ENCODE measurements at places on chromosomes 12 and 14. TPM values are rescaled to one million over a fixed set of nuclear protein-coding genes. Genes with fewer than 3 reads are reported as not detected.

DNA sequence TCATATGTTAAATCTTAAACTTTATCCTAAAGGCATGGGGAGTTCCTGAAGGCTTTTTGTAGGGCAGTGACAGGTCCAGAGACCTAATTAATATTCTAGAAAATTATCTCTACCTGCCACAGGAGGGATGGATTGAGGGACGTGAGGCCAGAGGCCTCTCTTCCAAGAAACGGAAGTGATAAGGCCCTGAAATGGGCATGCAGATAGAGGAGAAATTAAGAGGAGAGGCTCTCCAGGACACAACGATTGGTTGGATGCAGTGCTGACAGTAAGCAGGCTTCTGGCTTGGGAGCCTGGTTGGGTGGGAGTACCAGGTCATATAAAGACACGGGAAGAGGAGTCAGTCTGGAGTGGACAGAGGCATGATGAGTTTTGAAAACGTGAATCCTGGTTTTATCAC is 3.1 kb upstream of the BORCS5 start:
- H3K27ac ChIP-seq: peak overlapping the region; percentile 15
- no peak for DNase-seq
- peaks cover 7% of the 10 kb centered on the region for H3K27me3 ChIP-seq
- peaks cover 28% of the 10 kb centered on the region for H3K4me1 ChIP-seq

DNA sequence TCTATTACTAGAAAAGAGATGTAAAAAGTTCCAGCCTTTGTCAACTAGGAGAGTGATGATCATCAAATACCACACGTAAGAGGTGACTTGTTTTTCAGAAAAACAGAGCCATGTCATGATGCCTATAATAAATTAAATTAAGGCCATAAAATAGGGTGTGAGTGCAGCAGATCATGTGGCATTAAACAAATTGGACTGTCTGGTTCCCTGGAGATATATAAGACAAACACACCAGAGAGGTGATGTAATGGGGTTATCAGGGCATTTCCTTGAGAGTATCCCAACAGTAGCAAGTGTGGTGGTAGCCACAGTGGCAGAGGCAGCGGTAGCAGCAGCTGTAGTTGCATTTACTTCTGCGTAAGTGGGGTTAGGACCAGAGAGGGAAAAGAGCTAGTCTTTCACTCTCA is 14.6 kb upstream of the GALNT6 start:
- no peak overlapping the region for H3K4me3 ChIP-seq
- H3K36me3 ChIP-seq: no peaks in the 10 kb centered on the region
- no peaks in the 10 kb centered on the region for H3K4me1 ChIP-seq
- H3K27ac ChIP-seq: no peak overlapping the region

DNA sequence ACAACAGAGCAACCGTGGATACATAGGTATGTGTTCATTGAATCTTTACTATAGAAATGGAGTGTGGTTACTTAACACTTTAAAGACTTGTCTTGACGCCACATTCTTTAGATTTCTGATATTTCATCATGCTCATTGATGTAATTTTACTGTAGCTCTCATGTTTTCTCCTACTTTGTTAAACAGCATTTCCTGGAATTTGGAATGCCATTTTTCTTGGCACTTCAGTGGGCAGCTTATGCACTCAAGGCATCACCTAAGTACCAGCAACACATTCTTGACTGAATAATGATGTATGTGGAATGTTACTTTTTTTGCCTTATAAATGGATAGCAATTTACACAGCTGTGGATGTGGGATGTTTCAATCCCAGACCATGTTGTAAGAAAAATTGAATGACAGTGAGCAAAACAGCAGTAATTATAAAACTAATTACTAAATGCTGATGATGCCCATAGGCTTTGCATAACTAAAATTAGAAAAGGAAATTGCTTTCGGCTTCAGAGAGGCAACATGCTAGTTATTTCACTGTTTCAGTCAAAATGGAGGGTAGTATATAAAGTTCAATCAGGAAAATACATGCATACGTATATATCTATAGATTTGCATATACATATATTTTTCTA is 298.5 kb downstream of the NPAS3 start:
- no peaks in the 10 kb centered on the region for H3K36me3 ChIP-seq
- DNase-seq: no peak
- no peaks in the 10 kb centered on the region for H3K4me1 ChIP-seq
- H3K27ac ChIP-seq: no peak overlapping the region

DNA sequence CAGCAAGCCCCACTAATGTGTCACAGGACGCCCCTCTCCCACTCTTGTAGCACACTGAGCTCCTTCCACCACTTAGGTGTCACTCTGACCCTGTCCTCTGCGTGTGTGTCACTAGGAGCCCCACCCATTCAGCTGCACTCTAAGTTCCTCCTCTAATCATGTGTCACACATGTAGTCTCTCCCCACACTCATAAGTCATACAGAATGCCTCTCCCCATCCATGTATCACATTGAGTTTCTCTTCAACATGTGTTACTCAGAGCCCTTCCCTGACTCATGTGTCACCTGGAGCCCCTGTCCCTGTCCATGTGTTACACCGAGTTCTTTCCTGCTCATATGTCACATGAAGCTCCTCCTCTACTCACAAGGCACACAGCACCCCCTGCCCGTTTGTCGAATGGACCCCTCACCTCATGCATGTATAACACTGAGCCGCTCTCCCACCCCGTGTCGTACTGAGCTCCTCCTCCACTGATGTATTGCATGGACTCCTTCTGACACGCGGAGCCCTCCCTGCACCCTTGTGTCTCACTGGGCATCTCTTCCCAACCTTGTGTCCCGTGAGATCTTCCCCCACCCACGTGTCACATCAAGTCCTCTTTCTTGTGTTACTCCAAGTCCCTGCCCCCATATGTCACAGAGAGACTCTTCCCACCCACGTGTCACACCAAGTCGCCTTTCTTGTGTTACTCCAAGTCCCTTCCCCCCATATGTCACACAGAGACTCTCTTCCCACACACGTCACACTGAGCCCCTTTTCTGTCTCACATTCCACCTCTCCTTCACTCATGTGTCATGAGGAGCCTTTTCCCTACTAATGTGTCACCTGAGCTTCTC is 31.0 kb downstream of the RTL1 start:
- DNase-seq: no peak
- H3K4me3 ChIP-seq: peak overlapping the region; percentile 5
- no peak overlapping the region for H3K27ac ChIP-seq
- peaks cover 11% of the 10 kb centered on the region for H3K36me3 ChIP-seq

DNA sequence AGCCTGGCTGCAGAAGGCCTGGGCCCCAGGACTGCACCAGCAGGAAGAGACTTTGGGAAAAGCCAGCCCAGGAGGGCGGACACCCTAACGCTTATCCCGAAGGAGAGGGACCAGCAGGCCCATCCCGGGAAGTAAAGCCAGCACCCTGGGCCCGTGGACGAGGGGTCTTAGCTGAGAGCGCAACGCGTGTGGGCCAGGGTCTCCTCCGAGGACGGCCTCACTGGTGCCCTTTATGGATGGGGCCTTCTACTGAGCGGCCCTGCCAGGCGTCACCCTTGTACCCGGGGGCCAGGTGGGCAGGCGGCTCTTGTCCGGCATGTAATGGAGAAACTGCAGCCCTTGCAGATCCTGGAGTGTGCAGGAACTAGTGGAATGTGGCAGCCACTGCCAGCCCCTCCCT is 14.1 kb downstream of the TEDC1 start:
- H3K27me3 ChIP-seq: peaks cover 12% of the 10 kb centered on the region
- no peak for DNase-seq
- no peak overlapping the region for H3K27ac ChIP-seq
- no peaks in the 10 kb centered on the region for H3K4me1 ChIP-seq
- no peaks in the 10 kb centered on the region for H3K36me3 ChIP-seq

- H3K36me3 ChIP-seq: peaks cover 7% of the 10 kb centered on the region
- no peak for DNase-seq
- peaks cover 2% of the 10 kb centered on the region for H3K27me3 ChIP-seq
- no peak overlapping the region for H3K4me3 ChIP-seq
- peaks cover 10% of the 10 kb centered on the region for H3K4me1 ChIP-seq
- H3K27ac ChIP-seq: no peak overlapping the region
These were observed 6.6 kb upstream of the SMIM10L1 start for GRCh38 chr12:11164384-11164783.

DNA sequence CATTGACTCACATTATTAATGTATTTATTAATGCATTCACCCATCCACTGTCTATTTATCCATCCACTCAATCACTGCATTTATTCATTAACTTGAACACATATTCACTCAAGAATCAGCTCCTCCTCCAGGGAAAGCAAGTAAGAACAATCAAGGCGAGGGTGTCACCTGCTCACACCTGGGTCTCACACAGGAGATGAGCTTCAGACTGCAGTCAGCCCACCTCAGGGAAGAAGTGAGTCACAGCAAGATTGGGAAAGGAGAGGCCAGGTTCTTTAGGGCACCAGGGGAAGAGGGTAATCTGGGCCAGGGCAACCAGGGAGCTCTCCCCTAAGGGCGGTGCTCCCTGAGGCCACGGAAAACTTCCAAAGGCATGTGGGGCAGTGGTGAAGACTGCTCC is 367.3 kb downstream of the BCL11B start:
- H3K4me1 ChIP-seq: peaks cover 16% of the 10 kb centered on the region
- H3K27me3 ChIP-seq: peaks cover 5% of the 10 kb centered on the region
- H3K27ac ChIP-seq: no peak overlapping the region
- no peaks in the 10 kb centered on the region for H3K36me3 ChIP-seq
- H3K4me3 ChIP-seq: no peak overlapping the region
- no peak for DNase-seq

- DNase-seq: no peak
- no peak overlapping the region for H3K4me3 ChIP-seq
- H3K27ac ChIP-seq: no peak overlapping the region
These were observed 2.0 kb upstream of the WNT10B start for GRCh38 chr12:48973531-48973930.

DNA sequence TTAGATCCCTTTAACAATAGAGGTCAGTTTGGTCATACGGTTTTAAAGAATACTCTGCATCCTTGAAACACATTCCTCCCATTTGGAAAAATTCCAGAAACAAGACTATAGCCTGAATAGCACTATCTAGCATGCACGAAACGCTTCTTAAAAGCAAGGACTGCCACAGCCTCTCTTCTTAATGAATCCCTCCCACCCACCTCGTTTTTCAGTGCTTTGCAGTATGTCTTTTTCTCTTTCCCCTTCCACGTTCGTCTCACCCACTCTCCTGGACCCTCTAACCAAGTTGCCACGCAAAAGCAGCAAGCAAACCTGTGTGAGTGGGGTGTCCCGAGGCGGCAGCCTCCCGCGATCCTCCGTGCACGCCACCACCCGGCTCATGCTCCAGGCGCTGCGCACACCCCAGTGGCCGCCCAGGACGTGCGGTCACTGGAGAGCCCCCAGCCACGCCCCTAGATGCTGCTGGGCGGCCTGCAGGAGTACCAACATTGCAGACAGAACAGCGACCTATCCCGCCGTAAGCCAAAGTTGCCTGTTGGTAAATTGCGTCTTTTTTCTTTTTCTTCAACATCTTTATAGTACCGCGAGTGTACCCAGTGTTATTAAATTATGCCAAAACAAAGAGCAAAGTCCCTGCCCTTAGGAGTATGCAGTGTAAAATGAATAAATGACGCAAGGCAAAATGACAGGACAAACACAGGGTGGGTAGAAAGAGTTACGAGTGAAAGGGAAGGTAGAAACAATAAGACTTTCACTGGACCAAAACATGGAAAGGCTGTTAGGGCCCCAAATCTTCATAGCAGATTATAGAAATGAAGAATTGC is at the start of gene SLC38A4:
SLC38A4 (minus strand) TSS at position 407 of the 824 bp plus-strand sequence. CDS start 32,926 bp downstream, outside the sequence.
- no peak within 1 kb of the TSS for H3K27ac ChIP-seq
- H3K36me3 ChIP-seq: no peaks in the 10 kb centered on the region
- peak; percentile 31 for DNase-seq
- peaks cover 7% of the 10 kb centered on the region for H3K4me1 ChIP-seq
- no peak within 1 kb of the TSS for H3K4me3 ChIP-seq

DNA sequence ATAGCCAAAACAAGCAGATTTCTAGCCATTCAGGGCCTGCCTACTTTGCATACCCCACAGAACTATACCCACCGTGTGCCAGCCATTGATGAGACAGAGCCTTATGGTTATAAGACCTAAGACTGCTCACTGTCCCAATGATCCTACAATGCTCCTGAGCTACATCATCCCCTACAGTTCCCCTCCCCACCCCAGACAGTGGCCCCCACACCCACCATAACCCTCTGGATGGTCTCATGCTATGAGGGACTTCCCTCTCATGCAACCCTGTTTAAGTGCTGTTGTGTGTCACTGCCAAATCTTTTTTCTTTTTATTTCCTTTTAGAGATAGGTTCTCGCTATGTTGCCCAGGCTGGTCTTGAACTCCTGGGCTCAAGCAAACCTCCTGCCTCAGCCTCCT is 75.9 kb downstream of the CHST11 start:
- peaks cover 6% of the 10 kb centered on the region for H3K4me1 ChIP-seq
- H3K36me3 ChIP-seq: peaks cover under 1% of the 10 kb centered on the region
- no peak overlapping the region for H3K27ac ChIP-seq

GRCh38 chr12:122420471-122421162 is 1.9 kb downstream of the CLIP1 start:
- DNase-seq: no peak
- H3K4me3 ChIP-seq: peak overlapping the region; percentile 99
- peaks cover 14% of the 10 kb centered on the region for H3K36me3 ChIP-seq
- peak overlapping the region; percentile 97 for H3K27ac ChIP-seq

DNA sequence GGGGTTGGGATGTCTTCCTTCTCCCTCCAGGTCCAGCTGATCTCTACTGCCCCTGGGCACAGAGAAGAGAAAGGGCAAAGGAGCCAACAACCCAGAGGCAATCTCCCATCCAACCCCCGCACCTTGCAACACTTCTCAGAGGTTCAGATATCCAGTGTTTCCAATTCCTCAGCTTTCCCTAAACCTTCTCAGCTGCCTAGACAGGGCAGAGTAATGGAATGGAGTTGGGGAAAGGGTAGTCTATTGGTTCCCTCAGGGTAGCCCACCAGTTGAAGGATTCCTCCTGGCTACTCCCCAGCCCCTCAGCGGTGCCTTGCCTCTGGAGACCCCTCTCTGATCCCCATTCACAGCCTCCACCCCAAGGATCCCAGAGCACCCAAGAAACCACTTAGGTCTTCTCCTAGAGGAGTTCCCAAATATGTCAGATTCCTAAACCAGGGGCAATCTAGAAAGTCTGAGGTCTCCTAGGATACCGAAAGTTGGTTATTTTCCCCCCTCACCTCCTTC is 537 bp downstream of the NFE2 start:
- H3K4me1 ChIP-seq: peaks cover 16% of the 10 kb centered on the region
- no peaks in the 10 kb centered on the region for H3K36me3 ChIP-seq
- no peak for DNase-seq
- no peak overlapping the region for H3K27ac ChIP-seq

GRCh38 chr14:81400852-81401251 is 728 bp upstream of the STON2 start:
- no peaks in the 10 kb centered on the region for H3K27me3 ChIP-seq
- H3K4me1 ChIP-seq: peaks cover 3% of the 10 kb centered on the region
- H3K36me3 ChIP-seq: no peaks in the 10 kb centered on the region
- DNase-seq: no peak

Gene TMEM117
- total RNA-seq: 0.80 TPM

Gene BDKRB1
- total RNA-seq: not detected
